CD4-positive, CD25-positive, alpha-beta regulatory T cell (primary cell): ENCODE measurements at places on chromosomes 4 and X. TPM values are rescaled to one million over a fixed set of nuclear protein-coding genes. Genes with fewer than 3 reads are reported as not detected.

- no peak for DNase-seq
Measured at GRCh38 chr4:119238068-119238722, 25.7 kb downstream of the USP53 start.

GRCh38 chrX:10555846-10556245, 64.5 kb downstream of the MID1 start:
- no peak for DNase-seq

- DNase-seq, result no peak
Measured at GRCh38 chrX:74371425-74372222, 49.7 kb upstream of the SLC16A2 start.

Gene ACSL1
- 21.0 TPM for total RNA-seq

Gene TLR6
- total RNA-seq, result 2.2 TPM
